ENCODE measurements at places on chromosomes 11 and 22.

GRCh38 chr11:120800206-120800605 is 223.7 kb upstream of the TBCEL start:
- no peak for DNase-seq

DNA sequence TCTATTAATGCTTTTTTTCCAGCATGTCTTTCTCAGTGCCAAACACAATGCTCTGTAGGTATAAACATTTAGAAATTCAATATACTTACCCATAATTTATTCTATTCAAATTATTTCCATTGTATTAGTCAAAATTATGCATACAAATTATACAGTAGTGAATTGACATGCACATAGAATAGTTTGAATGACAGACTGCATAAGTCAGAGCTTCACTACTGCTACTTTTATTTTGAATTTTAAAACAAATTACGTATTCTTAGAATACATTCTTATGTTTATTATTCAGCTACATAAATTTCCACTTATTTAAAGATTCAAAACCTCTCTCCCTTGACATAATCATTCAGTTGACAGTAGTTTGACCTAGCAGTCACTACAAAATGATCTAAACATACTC is 808.0 kb upstream of the CCDC179 start:
- no peak for DNase-seq

DNA sequence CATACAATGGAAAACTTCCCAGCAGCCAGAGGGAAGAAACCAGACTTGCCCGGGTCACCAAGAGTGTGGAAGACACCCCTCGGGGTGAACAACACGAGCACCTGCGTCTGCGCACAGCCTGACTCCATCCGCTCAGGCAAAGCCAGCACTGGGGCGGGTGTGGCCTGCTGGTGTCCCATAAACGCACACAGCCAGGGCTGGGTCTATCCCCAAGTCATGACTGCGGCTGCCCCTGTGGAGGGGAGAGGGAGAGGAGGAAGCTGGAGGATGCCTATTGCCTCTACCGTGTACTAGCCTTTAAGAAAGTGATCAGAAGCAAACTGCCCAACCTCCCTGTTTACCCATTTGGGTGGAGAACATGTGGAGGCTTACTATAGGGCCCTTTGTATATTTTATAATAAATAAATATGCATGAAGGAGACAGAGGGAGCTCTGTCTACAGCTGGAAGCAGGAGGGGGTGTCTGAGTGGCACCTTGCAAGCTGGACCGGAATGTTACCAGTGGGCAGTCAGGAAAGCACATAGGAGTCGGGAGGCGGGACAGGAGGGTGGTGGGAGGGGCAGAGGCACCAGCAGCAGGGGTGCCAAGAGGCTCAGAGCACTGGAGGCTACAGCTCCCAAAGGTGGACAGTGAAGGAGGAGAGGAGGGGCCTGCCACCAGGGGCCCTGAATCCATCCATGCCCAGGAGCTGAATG is 79.6 kb downstream of the PHF21B start:
- DNase-seq, result no peak

- DNase-seq, result no peak
These were observed 15.6 kb downstream of the PISD start for GRCh38 chr22:31646186-31647019.

GRCh38 chr11:66619080-66619554 is 2.7 kb downstream of the RBM14 start:
- DNase-seq, result no peak

DNA sequence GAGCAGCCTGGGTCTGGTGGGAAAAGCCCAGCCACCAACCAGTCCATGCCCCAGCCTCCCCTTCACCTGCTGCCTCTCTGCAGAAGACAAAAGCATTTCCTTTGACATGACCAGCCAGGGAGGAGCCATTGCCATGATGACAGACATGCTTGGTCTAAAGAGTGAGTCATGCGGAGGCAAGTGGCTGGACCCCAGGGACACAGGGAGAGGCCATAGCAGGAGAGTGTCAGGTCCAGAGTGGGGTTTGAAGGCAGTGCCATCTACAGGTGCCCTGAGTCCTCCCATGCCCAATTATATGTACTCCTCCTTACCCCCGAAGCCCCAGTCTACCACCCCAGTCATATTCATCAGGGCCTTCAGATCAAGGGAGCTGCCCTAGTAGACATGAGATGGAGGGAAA is 67.4 kb downstream of the SCN3B start:
- DNase-seq, result no peak

GRCh38 chr22:30297991-30298701 is 8.8 kb upstream of the CASTOR1 start:
- no peak for DNase-seq

GRCh38 chr11:101960231-101960630 is 43.9 kb upstream of the ANGPTL5 start:
- DNase-seq, result no peak

DNA sequence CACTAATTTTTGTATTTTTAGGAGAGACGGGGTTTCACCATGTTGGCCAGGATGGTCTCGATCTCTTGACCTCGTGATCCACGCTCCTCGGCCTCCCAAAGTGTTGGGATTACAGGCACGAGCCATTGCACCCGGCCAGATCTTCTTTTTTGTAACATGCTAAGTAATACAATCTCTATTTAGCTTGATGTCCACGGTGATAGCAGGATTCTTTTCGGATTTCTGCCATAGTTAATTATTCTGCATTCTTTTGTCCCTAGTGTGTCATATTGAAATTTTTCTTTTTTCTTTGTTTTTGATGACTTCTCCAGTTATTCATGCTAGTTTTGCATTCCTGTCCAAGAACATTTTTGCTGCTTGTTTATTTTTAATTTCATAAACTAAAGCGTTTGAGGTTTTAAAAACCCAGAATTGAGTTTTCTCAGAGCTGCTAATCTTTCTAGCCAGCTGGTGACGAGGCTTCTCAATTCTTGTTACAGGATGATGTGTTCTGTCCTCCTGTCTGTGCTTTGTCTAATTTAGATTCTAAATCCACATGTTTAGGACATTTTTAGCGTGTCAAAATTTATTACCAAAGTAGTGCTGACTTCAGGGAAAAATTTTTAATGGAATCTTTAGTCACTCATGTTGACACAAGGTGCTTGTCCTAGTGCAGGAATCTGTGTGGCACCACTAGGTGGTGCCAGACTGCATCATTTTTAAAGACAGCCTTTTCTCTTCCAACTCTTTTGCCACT is 21.8 kb downstream of the NF2 start:
- DNase-seq, result peak; percentile 51

- peak; percentile 80 for DNase-seq
These were observed 289.2 kb downstream of the MN1 start for GRCh38 chr22:27512283-27512761.

GRCh38 chr11:11426226-11426952 is 73.3 kb upstream of the CSNK2A3 start:
- no peak for DNase-seq

DNA sequence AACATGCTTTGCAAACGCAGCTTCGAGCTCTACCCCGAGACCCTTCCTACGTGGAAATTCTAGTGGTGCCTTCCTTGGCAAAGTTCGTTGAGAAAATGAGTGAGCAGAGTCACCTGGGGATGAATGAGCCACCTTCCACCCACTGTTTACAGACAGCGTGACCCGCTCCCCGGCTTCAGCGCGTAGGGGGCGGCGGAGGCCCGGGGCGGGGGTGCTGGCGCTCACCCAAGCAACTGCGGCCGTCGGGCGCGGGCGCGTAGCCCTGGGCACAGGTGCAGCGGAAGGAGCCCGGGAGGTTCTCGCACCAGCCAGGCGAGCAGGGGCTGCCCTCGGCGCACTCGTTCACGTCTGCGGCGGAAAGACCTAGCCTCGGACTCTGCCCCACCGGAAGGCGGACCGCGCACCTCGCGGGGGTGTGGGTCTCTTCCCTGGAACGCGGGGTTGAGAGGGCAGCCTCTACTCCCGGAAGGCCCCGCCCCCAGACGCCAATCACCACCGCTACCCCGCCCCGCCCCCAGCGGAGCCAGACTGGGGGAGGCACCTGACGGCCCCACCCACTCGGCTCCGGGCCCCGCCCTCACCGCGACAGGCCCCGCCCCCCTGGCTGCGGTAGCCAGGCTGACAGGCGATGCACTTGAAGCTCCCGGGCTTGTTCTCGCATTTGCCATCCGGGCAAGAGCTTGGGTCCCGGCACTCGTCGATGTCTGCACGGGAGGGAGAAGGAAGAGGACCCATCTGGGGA is 11.8 kb downstream of the LTBP3 start:
- peak; percentile 72 for DNase-seq

DNA sequence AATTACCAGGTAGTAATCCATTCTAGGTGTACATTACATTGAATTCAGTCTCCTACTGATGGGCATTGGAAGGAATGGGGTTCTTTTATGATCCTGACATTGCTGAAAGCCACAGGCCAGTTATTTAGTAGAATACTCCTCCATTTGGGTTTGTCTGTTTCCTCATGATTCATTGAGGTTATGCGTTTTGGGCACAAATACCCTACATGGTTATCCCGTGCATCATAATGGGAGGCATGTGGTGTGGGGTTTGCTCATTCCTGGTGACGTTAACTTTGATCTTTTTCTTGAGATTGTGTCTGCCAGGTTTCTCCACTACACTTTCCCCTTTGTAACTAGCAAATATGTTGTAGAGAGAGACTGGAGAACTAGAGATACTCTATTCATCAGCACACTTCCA is 5.5 kb downstream of the FOLR3 start:
- DNase-seq, result no peak

GRCh38 chr11:32659672-32660071 is 76.0 kb downstream of the EIF3M start:
- DNase-seq, result no peak

DNA sequence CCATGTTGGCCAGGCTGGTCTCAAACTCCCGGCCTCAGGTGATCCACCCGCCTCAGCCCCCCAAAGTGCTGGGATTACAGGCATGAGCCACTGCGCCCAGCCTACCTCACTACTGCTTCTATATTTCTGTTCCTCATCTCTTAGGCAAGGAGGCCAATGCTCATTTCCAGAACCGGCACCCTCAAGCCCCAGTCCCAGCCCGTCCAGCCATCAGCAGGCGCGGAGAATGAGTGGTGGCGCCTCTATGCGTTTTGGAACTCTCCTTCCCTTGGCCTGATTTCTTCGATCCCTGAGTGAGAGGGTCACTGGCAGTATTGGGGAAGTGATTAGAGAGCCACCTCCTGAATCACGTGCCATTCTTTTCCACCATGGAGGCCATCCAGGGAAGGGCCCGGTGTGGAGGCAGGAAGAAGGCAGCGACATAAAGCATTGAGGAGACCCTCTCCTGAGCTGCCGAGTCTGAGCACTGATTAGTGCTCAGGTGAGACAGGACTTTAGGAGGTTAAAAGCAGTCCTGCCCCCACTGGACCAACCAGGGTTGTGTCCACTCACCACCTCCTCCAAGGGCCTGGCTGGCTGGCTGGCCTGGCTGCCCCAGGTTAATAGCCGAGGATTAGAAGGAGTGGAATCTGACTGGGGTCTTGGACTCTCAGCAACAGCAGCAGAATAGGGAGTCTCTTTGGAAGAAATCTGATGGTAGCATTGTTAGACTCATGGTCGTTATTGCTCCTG is 8.7 kb downstream of the GRIK4 start:
- no peak for DNase-seq

- no peak for DNase-seq
These were observed 17.1 kb upstream of the MS4A4A start for GRCh38 chr11:60263402-60263801.

DNA sequence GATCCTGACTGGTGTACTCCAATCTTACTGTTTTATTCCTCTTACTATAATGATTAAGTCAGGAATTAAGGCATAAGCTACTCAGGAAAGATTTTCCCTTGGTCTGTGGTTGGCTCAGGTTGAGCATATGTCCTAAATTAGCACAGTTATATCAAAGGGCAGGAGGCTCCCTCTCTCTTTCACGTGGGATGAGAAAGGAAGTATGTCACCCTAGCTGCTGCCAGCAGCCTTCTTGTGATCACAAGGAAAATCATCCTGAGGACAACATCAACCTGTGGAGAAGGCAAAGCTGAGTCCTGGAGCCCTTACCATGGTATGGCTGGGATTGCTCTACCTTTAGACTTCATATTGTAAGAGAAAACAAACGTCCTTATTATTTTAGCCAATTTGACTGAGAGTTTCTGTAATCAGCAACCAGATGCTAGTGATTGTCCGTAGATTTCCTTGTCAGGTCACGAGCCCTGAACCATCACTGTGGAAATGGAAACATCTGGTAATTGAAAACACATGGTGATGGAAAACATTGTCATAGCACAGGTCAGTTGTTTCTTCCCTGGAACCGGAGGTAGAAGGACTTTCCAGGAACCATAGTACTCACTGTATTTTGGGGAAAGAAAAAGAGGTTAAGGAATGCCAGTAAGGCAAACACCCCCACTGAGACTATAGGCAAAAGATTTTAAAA is 40.6 kb upstream of the DEUP1 start:
- DNase-seq, result no peak

DNA sequence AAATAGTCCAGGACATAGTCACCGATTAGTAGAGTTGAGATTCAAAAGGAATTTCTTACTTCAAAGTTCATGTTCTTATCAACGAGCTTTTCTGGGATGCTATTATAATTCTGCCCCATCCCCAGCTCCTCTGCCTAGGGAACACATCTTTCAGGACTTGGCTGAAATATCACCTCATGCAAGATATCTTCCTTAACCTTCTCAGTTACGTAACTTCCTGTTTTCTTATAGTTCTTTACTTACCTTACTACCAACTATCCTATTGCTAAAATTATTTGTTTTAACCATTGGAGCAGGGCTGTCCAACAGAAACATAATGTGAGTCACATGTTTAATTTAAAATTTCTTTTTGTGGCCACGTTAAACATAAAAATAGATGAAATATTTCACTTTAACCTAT is 2.3 kb downstream of the NARS2 start:
- no peak for DNase-seq

DNA sequence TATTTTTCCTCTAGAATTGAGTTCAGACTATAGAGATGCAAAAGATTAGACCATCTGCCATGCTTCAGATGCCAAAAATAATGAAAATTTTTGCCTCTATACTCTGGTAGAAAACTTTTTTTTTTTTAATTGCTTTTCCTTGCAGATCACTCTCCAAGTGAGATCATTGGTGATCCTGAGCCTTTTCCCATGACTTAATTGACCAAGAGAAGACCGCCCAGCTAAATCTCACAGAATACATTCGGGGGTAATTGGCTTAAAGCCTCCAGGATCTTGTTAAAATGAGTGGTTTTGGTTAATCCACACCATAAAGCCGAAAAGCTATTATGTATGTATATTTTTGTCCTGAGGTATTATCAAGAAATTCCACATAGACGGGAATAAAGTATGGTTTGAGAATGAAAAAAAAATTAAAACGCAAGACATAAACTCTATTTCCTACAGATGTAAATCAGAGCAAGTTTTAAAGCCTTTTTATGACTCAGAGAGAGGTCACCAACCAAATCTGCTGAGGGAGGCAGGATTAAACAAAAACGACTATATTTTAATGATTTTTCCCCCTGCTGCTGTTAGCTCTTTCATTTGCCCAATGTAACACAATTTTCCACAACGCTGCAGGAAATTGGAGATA is 64.0 kb downstream of the PARVA start:
- DNase-seq, result no peak

- no peak for DNase-seq
These were observed 162.6 kb downstream of the BUD13 start for GRCh38 chr11:116610190-116610589.

GRCh38 chr11:66081505-66081904 is 11.4 kb downstream of the PACS1 start:
- DNase-seq, result no peak

All from uterus (tissue), 4 donors.